Activated CD4-positive, alpha-beta T cell treated with anti-CD3 and anti-CD28 coated beads, Interleukin-2, amount 50 U/mL, for 48 hours (primary cell): ENCODE measurements at places on chromosomes 7 and 10.

DNA sequence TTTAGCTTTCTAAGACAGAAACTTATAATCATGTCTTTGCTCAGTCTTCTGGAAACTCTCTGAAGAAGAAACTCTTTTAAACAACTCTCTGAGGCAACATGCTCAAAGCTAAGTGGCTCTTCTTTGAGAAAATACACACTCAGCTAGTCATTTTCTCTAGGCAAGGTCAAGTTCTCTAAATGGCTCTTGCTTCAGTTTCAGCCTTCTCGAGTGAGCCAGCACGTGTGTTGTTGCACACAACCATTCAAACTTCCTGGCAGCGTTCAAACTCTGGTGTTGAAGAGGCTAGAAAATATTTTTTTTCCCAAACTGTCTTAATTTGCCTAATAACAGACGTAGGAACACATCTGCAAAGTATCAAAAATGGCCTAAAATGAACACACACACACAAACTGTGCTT lies 129.1 kb downstream of the THSD7A start:
- no peak for DNase-seq

GRCh38 chr7:31735991-31736982 lies 49.3 kb downstream of the PPP1R17 start:
- DNase-seq, result peak; percentile 18

GRCh38 chr7:21640105-21640504 lies 97.3 kb downstream of the DNAH11 start:
- DNase-seq, result no peak

- DNase-seq, result no peak
These were observed 286.7 kb downstream of the FZD1 start for GRCh38 chr7:91550931-91551330.

GRCh38 chr7:1602386-1602785 lies 32.6 kb upstream of the PSMG3 start:
- DNase-seq, result no peak
